ENCODE measurements at places on chromosomes 4 and X. TPM values are rescaled to one million over a fixed set of nuclear protein-coding genes. Genes with fewer than 3 reads are reported as not detected.

Gene F9
- total RNA-seq: not detected

Gene MAML3
- total RNA-seq: 1.2 TPM

Gene GPRASP2
- total RNA-seq: 24.6 TPM

Gene MAGEA2
- total RNA-seq: not detected

Gene GLUD2
- 0.53 TPM for total RNA-seq

Gene XAGE1A
- not detected for total RNA-seq

Gene CXCL8
- total RNA-seq: 6.4 TPM

Gene SSX4
- not detected for total RNA-seq
